ENCODE measurements at places on chromosomes 1 and 21.

DNA sequence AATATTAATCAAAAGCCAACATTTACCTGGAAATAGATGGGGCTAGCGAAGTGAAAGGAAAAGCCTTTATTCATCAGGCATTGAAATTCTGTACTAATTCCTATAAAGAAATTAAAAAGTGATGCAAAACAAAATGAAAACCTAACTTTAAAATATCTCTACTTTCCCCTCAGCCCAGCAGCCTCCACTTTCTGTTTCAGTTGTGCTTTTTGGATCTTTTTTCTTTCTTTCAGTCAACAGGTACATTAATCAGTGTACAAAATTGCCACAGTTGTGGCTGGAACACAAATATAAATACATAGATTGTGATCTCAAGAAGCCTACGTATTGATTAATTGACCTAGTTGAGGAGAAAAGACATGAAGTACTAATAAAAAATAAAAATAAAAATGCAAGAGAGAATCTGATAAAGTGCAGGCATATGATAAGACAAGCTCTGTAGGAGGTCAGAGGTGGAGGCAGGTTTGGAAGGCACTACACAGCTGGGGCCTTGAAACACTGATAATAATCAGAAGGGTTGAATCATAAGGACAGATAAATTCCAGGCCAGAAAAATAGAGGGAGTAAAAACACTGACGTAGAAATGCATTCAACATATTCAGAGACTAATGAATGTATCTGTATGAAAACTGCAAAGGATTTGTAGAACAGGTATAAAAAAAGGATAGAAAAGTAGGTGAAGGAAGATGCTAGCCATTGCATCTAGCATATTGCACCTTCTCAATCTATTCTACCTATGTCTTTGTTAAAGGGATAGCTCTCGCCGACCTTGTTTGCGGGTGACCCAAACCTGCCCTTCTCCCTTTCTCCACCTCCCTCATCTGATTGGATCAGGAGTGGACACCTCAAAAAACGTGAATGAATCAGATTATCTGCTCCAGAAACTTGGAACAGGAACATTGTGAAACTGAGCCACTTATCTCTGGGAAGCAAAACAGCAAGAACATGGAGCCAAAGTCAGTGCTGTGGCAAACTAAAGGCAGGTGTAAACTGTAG lies 607.8 kb upstream of the ADGRL2 start:
- no peak for DNase-seq

DNA sequence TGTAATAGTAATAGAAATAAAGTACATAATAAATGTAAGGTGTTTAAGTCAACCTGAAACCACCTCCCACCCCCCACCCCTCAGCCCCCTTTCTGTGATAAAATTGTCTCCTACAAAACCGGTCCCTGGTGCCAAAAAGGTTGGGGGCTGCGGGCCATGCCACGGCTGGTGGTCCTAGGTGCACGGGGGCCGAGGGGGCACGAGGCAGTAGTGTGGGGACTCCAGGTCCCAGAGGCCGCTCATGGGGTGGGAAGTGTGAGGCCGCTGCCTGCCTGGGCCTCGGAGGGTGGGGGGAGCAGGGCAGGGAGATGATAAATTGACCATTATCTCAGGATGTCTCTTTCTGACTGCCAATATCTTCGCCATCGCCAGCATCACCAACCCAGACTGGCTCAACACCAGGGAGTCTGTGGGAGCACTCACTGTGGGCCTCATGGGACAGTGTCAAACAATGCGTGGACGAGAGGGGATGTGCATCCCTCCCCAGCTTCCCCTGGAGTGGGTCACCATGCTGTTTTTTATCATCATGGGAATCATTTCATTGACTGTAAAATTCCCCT lies 6.5 kb downstream of the ZBTB17 start:
- DNase-seq: no peak

DNA sequence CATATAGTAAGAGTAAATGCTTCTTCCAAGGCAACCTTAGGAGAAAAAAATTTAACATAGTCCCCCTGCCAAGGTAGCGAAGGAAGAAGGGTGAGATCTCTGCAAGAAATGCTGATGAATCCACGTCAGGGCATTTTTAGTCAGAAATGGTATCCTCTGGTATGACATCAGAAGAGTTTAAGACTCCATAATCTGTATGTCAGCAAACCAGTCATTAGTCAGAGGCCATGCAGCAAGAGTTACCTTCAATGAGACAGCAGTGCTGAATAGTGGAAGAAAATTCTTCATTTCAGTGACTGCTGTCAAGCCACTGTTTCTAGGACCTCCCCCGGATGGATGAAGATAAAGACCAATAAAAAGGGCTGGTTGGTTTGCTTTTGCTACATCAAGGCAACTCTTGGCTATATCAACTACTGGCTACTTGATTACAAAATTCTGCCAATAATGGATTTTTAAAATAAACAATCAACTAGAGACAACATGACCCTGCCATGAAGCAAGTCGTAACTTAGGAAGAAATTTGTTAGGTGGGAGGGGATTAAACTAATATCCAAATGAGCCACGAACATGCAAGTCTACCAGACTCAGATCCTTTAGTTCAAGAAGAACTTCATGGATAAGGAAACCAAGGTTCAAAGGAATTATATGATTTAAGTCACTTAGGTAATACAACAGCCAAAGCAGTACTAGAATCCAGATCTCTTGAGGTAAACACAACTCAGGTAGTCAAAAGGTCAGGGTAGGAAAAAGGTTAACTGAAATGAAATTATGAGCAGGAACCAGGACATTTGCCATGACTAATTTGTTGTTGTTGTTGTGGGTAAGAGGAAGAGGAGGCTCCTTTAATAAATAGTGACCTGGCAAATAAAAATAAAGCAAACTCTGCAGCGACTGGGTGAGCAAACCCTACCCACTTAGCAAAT lies 25.6 kb upstream of the GUCA2A start:
- DNase-seq: no peak

DNA sequence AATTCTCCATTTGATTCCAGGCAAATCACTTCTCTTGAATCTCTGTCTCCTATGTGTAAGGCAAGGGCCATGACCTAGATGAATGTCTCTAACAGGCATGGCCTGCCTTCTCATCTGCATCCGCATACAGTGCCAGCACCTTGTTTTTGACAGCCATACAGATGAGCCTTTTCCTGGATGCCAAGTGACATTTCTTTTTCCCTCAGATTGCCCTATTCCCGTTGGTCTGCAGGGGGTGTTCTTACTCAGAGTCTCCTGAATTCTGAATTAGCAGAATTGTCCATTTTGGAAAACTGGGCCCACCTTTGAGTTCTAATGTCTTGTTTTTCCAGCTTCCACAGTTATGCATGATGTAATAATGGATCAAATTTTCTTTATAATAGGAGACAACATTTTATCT lies 88.0 kb upstream of the ADAR start:
- DNase-seq: no peak

DNA sequence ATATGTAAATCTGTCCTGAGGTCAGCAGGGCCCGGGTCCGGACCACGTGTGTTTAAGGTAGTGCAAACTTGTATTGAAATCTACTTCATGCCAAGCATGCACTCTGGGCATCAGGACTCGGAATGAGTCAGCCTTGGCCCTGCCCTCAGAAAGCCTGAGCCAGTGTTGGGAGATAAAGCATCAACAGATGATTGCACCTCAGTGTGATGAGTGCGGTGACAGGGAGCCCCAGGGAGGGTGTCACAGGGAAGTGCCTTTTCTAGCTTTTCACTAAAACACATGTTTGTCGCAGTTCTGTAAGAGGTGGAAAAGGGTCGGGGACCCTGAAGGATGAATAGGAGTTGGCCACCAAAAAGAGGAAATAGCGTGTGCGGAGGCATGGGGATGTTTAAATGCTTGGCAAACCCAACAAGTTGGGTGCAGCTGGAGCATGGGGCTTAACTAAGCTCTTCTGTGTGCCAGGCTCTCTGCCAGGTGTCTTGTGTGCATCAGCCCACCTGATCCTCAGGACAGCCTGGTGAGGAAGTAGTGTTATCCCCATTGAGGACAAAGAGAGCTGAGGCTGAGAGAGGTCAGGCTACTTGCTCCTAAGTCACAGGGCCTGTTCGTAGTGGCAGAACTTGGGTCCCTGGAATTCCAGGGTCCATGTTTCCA lies 48.2 kb upstream of the EPB41 start:
- no peak for DNase-seq

GRCh38 chr1:193183019-193183627 lies 3.3 kb downstream of the B3GALT2 start:
- DNase-seq: no peak

- no peak for DNase-seq
Measured at GRCh38 chr21:31921079-31921478, 48.3 kb downstream of the HUNK start.

- no peak for DNase-seq
Measured at GRCh38 chr1:114831276-114831994, 23.2 kb upstream of the SYCP1 start.

- no peak for DNase-seq
Measured at GRCh38 chr1:208129487-208129886, 114.7 kb downstream of the PLXNA2 start.

DNA sequence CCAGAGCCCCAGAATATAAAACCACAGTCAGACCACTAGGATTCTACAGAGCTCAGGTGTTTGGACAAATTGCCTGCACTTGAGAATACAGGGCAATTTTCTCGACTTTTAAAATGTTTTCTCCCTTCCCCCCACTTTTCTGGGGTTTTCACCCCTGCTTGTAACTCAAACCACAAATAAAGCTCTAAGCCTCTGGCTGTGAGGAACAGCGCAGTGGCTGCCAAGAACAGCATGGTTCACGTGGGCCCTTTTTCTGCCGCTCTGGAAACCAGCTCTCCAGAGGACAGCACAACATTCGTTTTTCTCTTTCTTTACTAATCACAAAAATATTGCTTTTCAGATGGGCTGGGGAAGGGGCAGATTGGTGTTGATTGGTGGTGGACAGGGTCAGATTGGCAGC lies 102.2 kb upstream of the JUN start:
- DNase-seq: no peak

DNA sequence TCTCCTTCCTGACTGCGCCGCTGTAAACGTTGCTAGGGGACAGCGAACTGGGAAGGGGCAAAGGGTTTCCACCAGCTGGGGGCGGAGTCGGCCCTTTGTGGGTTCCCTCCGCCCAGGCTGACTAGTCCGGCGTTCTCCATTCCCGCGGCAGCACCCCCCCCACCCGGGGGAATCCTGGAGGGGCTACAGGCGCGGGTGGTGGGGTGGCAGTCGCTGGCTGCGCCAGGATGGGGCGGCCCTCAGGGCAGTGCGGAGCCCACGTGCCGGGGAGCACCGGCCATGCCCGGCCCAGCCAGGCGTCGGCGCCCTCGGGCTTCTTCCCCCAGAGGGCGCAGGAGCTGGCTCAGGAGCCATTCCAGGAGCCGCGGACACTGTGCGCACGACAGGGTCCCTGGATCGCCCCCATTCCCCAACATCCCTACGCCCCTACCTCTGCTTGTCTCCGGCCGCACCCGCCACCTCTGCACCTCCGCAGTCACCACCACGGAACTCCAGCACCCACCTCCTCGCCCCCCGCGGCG lies 476 bp downstream of the BATF3 start:
- peak; percentile 69 for DNase-seq

- DNase-seq: no peak
Measured at GRCh38 chr1:99548943-99549605, 96.8 kb upstream of the PALMD start.

GRCh38 chr1:59230622-59231021 lies 66.3 kb upstream of the FGGY start:
- no peak for DNase-seq

DNA sequence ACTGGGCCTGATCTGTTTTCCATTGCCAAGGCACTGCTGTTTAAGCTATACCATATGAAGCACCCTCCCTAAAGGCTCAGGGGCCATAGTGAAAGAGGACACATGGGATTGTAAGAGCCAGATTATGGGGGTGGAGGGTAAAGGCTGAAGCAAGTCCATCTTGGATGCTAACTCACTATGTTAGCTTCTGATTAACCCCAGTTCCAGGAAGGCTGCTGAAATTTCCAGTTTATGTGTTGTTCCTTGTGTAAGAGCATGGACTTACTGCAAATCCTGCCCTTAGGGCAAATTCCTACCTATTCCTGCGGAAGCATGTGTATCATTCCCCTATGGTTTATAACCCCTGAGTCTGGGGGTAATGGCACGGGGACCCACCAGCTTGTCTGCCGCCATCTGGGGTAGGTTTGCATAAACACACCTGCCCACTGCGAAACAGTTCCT lies 91.8 kb upstream of the SERBP1 start:
- DNase-seq: no peak

- no peak for DNase-seq
Measured at GRCh38 chr1:89607156-89607555, 25.8 kb upstream of the LRRC8C start.

- DNase-seq: no peak
Measured at GRCh38 chr1:210505601-210506496, 177.1 kb downstream of the HHAT start.

- peak; percentile 65 for DNase-seq
Measured at GRCh38 chr1:29256979-29257804, 20.9 kb downstream of the PTPRU start.

DNA sequence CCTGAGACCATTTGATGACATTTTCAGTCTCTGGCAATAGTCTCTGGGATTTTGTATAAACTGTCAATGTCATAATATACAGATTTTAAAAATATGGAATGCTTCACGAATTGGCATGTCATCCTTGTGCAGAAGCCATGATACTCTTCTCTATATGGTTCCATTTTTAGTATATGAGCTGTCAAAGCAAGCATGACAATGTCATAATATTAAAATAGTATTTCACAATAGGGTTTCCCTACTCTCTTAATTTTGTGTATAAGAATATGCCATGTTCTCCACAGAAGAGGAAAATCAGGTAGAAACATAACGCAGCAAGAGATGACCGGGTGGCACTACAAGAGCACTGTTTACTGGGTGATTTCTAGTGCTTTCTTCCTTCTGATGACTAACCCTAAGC lies 8.3 kb upstream of the DIPK1A start:
- no peak for DNase-seq

GRCh38 chr1:8671306-8671917 lies 146.0 kb downstream of the RERE start:
- peak; percentile 81 for DNase-seq

- DNase-seq: no peak
Measured at GRCh38 chr1:4674676-4675075, 20.3 kb downstream of the AJAP1 start.
